ENCODE measurements at places on chromosomes 11 and 22. TPM values are rescaled to one million over a fixed set of nuclear protein-coding genes. Genes with fewer than 3 reads are reported as not detected.
A peak's percentile ranks its signal among the peaks of the same experiment; 100 is the strongest.

DNA sequence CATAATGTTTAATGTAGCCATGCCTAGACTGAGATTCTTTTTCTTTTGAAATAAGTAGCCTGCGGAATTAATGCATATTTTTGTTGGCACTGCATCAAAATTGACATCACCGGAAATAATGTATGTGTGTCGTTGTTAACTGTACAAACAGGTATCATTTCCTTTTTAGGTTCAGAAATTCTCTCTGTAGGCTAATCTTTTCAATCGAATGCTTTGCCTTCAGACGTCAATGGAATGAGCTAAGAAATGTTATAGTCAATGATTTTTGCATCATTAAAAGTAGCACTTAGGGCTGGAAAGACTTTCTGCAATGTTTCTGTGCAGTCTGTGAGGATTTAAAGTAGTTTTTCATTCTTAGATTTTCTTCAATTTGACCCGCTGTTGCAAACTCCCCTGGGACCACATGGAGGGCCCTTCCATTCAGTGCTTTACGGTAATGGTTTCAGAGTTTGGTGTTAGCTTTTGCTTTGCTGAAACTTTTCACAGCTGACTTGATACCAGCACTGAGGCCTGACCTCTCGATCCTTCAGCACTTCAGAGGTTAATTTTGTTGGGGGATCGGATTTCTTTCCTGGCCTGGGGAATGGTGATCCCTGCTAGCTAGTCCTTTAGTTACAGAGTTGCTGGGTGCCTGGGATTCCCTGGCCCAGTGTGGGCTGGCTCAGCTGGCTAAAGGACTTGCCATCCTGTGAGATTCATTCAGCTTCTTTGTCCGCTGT is 137.8 kb downstream of the DBX1 start:
- DNase-seq: no peak

DNA sequence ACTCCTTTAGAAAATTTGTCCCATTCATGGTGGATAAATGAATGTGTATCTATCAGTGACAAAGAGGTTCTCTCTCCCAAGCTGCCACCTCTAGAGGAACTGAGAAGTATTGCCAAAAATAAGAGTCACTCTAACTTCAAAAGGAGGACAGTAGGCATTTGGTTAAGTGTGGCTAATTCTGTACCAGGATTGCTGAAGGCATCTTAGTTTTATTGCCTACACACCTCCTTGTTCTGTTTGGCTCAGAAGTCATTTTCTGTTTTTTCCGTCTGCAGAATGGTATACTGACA is 189.0 kb upstream of the MPPED2 start:
- peak; percentile 28 for DNase-seq

DNA sequence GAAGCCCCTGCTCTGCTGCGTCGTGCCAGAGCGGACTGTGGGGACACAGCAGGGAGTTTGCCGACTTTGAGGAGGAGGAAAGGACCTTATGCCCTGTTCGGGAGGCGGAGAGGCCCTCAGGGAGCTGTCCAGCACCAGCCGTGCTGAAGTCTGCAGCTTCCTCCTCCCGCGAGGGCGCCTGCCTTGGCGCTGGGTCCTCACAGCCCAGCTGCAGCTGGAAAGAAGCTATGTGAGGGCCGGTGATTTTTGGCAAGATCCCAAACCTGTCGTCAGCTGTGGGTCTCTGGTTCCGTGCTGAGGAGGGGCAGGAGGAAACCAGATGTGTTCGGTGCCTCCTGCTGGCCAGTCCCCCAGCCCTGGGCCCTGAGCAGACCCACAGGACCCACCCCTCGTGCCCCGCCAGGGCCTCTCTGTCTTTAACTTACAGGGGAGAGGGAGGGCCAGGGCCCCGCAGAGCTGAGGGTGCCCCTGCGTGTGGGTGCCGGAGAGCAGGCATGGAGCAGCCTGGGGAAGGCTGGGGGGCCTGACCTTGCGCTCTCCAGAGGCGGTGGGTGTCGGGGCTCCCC is 12.0 kb downstream of the BRSK2 start:
- peak; percentile 26 for DNase-seq

DNA sequence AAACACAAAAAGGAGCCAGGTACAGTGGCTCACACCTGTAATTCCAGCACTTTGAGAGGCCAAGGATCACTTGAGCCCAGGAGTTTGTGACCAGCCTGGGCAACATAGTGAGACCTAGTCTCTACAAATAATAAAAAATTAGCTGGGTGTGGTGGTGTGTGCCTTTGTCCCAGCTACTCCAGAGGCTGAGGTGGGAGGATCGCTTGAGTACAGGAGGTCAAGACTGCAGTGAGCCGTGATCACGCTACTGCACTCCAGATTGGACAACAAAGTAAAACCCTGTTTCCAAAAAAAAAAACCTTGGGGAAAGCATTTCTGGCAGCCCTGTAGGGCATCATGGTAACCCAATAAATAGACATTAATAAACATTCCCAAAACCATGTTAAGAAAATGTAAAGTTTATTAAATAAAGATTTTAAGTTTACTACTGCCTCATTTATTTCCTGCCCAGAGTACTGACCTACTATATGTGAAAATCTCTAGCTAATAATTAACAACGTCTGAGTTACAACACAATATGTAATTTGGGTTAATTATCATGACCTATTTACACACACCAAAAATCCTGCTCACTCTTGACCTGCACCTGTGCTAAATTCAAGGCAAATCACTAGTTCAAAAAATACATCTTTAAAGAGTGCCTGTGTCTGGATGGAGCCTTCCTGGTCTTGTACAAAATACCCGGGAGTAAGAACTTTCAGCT is 8.4 kb downstream of the EEF1G start:
- no peak for DNase-seq

DNA sequence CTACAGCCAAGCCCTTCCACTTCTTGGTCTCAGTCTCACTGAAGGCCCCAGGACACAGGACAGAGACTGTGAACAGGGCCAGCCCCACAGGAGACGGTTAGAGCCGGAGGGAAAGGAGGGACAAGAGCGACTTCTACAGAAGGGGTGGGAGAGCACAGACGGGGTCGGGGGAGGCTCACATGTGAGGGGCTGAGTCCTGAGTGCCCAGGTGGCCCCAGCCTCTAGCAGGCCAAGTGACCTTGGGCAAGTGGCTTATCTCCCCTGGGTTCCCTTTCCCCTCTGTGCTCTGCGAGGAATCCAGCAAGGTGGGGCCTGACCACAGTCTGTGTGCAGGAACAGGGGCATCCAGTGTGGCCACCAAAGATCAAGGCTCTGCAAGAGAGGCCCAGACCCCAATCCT is 102.6 kb upstream of the LMO1 start:
- no peak for DNase-seq

GRCh38 chr11:14093065-14093464 is 130.5 kb downstream of the SPON1 start:
- no peak for DNase-seq

DNA sequence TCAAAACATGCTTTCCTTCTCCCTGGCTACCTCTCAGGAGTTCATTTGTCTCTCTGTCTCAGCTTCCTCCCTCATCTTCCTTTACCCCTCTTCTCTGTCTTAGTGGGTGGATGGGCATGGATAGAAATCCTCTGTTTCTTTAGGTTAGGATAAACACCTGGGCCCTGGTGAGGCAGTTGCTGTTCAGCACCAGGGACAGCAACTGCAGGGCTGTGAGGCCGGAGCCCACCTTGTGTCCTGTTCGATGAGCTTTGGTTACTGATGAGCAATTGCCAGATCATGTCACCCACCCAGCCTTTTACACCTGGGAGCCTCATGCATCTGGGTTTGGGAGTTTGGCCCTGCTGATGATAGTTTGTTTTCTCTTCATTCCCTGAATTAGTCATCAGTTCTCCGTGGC is 6.1 kb upstream of the CRYBB3 start:
- DNase-seq: no peak

GRCh38 chr22:25661073-25661472 is 80.9 kb upstream of the MYO18B start:
- no peak for DNase-seq

Gene ST14
- total RNA-seq: not detected

Gene DRD4
- not detected for total RNA-seq

Gene NOX4
- total RNA-seq: 4.1 TPM

All from SK-MEL-5 (cell line).